ENCODE measurements at places on chromosomes 13 and 19.

- no peak for DNase-seq
These were observed 2.2 kb downstream of the AKT2 start for GRCh38 chr19:40282920-40283319.

DNA sequence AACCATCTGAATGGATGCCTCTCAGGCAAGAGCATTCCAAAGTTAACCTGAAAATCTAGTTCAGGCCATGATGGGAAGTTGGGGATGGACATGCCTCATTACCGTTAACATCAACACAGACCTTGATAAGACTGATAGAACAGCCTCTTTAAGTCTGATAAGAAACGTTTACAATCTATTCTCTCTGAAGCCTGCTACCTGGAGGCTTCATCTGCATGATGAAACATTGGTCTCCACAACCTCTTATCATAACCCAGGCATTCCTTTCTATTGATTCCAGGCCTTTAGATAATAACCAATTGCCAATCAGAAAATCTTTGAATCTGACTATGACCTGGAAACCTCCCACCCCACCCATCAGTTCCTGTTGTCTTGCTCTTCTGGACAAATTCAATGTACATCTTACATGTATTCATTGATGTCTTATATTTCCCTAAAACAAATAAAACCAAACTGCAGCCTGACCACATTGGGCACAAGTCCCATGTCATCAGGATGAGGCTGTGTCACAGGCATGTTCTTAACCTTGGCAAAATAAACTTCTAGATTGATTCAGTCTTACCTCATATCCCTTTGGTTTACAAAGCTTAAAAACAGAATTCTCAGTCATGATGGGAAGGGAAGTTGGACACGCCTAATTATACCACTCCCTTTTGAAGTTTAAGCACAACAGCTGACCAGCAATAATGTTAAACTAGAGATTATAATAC, 843.8 kb upstream of the SPRY2 start:
- DNase-seq, result no peak

DNA sequence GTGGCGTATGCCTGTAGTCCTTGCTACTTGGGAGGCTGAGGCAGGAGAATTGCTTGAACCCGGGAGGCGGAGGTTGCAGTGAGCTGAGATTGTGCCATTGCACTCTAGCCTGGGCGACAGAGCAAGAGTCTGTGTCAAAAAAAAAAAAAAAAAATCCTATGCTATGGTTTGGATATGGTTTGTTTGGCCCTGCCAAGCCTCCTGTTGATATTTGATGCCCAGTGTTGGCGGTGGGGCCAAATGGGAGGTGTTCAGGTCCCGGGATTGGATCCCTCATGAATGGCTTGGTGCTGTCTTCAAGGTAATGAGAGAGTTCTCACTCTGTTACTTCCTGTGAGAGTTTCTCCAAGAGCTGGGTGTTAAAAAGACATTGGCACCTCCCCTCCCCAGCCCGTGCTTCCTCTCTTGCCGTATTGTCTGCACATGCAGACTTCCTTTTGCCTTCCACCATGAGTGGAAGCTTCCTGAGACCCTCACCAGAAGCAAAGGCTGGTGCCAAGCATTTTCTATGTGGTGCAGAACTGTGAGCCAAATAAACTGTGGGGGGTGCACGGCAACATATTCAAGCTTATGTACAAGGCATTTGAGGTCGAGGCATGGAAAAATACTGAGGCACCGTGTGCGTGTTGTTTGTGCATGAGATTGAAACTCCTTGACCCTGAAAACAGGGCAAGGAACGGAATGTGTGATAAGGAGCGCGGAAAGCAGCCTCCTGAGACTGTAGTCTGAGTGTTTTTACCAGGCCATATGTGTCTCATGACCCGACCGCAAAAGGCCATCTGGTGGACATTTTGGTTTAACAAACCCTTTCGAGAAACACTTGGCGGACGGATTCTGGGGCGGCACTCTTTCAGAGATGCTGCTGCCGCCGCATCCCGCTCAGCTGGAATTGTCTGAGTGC, 7.3 kb downstream of the SIGLEC9 start:
- peak; percentile 60 for DNase-seq

GRCh38 chr19:18660051-18660910, 23.2 kb upstream of the CRTC1 start:
- peak; percentile 32 for DNase-seq

DNA sequence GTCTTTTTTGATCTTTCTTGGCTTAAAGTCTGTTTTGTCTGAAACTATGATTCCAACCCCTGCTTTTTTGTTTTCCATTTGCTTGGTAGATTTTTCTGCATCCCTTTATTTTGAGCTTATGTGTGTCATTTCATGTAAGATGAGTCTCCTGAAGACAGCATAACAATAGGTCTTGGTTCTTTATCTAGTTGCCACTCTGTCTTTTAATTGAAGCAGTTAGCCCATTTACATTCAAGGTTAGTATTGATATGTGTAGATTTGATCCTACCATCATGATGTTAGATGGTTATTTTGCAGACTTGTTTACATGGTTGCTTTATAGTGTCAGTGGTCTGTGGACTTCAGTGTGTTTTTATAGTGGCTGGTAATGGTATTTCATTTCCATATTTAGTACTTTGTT, 1678.9 kb downstream of the PCDH9 start:
- DNase-seq, result no peak

DNA sequence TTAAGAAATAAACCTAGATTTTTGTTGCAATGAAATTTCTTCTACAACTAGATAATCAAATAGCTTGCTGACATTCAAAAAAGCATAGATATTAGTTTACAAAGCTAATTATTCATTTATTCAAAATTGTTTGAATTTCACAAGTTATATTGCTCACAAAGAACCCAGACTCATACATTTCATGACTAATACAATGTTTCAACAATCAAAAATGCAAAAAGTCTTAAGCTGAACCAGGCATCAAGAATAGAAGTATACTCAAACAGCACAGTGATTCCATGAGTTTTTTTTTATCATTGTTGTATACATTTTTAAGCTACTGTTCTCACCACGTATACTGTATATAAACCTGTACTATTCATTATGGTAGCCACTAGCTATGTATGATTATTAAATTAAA, 51.0 kb downstream of the DIAPH3 start:
- DNase-seq, result peak; percentile 19

- no peak for DNase-seq
These were observed 40.0 kb downstream of the C13orf46 start for GRCh38 chr13:113933901-113934300.

DNA sequence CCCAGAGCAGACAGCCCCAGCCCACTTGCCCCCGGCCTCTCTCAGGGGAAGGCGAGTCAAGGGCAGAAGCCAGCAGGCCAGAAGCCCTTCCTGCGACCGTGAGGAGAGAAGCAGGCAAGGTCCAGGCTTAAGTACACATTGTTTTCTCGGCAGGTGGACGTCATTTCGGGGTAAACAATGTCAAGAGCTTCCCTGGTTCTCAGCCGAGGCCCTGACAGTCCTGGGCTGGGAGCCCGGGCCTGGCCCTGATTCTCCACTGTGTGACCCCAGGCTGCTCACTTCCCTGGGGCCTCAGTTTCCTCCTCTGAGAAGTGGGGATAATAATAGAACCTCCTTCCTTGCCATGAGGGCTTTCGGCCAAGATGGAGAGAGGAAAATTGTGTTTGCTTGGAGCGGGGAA, 19.4 kb downstream of the PLVAP start:
- DNase-seq, result no peak

GRCh38 chr19:13778847-13779246, 4.6 kb downstream of the C19orf53 start:
- DNase-seq, result no peak

GRCh38 chr13:107284173-107284572, 716.2 kb upstream of the ARGLU1 start:
- no peak for DNase-seq

DNA sequence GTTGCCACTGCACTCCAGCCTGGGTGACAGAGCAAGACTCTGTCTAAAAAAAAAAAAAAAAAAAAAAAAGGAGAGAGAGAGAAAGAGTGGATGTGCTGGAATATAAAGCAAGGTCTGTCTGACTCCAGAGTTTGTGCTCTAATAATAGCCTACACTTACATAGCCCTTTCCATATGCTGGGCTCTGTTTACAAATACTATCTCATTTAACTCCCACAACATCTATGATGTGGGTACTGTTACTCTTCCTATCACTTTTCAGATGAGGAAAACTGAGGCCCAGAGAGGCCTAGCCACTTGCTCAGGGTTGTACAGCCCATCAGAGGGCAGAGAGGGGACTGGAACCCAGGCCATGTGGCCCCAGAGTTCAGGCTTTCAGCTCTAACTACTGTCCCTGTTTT, 15.9 kb upstream of the PAK4 start:
- no peak for DNase-seq

- DNase-seq, result peak; percentile 26
These were observed 6.5 kb upstream of the OPA3 start for GRCh38 chr19:45591004-45591637.

GRCh38 chr19:40933025-40933424, 51.0 kb upstream of the CYP2A7 start:
- no peak for DNase-seq

- DNase-seq, result peak; percentile 7
These were observed 953 bp downstream of the DZIP1 start for GRCh38 chr13:95643571-95643935.

GRCh38 chr19:58385891-58386575, 1.0 kb upstream of the RPS5 start:
- DNase-seq, result no peak
